BJ (cell line): ENCODE measurements at places on chromosomes 2 and 18.
A peak's percentile ranks its signal among the peaks of the same experiment; 100 is the strongest.

DNA sequence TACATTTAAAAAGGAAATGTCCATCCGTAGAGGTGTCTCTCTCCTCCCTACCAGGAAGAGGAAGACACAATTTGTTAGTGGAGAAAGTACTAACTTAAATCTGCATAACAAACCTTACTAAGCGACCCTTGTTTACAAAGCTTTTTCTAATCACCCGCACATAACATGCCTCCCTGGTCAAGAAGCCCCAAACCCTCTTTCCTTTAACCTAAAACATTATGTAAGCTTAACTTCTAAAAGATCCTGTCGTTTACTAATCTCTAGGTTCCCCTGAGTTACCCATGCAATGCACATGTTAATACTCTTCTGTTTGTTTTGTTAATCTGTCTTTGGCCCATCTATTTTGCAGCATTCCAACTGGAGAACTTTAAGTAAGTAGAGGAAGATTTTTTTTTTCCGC is 630.3 kb upstream of the NRXN1 start:
- no peak for DNase-seq

DNA sequence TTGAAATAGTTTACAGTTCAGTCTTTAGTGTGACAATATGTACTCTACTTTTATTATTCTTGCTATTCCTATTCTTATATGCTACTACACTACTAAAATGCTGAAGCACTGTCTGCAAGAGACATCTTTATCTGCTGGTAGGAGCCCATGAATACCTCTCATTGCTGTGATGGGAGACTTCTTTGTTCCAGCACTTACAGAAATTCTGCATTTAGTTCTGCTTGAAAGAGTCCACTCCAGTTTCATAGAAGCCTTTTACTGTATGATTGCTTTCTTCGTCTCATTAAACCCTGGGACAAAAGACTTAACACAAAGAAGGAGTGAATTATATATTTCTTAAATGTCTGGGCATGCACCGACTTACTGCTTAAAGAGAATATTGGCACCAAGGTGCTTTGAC is 272.7 kb downstream of the CD226 start:
- no peak for DNase-seq

GRCh38 chr2:181037922-181038321 is 57.5 kb downstream of the UBE2E3 start:
- no peak for DNase-seq

GRCh38 chr2:224982226-224982625 is 60.0 kb downstream of the DOCK10 start:
- DNase-seq = no peak

GRCh38 chr2:25976983-25977741 is 5.1 kb downstream of the KIF3C start:
- no peak for DNase-seq

DNA sequence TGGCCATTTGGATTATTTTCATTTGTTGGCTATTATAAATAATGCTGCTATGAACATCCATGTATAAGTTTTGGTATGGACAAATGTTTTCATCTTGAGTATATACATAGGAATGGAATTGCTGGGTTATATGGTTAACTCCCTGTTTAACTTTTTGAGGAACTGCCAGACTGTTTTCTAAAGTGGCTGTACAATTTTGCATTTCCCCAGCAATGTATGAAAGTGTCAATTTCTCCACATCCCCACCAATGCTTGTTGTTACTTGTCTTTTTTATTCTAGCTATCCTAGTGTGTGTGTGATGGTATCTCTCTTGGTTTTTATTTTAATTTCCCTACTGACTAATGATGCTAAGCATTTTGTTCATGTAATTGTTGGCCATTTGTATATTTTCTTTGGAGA is 90.6 kb upstream of the CYP26B1 start:
- no peak for DNase-seq

- DNase-seq = no peak
Measured at GRCh38 chr18:2303517-2304238, 267.6 kb downstream of the METTL4 start.

DNA sequence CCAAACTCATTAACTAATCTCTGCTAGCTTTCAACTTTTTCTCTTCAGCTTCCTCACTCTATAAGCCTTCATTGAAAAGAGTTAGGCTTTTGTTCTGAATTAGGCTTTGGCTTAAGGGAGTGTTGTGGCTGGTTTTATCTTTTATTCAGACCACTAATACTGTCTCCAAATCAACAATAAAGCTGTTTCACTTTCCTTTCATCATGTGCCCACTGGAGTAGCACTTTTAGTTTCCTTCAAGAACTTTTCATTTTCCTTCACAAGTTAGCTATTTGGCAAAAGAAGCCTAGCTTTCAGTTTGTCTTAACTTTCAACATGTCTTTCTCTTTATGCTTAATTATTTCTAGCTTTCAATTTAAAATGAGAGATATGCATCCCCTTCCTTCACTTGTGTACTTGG is 271.7 kb upstream of the FSIP2 start:
- no peak for DNase-seq

DNA sequence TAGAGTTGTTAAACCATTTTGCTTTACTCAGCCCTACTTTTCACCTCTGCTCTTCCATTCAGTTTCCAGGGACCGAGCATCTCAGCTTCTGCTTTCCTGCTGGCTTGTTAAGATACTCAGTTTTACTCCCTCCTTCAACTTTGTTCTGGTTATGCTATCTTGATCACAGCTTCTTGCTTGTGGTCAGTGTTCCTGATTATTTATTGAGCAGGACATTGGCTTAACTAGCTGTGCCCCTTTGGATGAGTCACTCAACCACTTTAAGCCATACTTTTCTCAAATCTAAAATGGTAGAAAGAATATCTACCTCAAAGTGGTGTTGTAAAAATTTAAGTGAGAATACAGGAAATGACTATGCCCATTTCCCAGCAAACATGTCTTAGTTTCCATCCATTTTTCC is 124.0 kb downstream of the KYNU start:
- DNase-seq = no peak

DNA sequence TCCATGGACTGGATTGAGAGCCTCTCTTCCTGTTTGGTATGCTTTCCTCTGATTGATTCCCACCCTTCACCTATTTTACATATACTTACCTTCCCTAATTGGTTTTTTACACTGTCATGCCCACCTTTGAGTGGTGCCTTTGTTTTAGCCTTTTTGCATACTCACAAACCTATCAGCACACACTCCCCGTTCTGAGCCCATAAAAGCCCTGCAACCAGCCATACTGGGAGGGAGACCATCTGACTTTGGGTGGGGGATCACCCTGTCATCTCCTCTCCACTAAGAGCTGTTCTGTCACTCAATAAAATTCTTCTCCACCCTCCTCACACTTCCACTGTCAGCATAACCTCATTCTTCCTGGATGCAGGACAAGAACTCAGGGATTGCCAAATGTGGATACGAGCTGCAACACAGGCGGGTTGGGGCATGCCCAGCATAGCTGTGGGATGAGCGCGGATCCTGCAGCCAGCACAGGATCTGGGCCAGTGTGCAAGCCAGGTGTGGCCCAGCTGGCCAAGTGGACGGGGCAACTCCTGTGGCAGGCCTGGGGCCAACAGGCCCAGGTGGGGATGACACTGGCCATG is 9.4 kb upstream of the MOB1A start:
- DNase-seq = peak; percentile 51

GRCh38 chr2:4662161-4662779 is 958.9 kb downstream of the DCDC2C start:
- DNase-seq = no peak

GRCh38 chr2:227785293-227785692 is 28.3 kb upstream of the CCL20 start:
- DNase-seq = no peak
